ENCODE measurements at places on chromosomes 12 and 14. TPM values are rescaled to one million over a fixed set of nuclear protein-coding genes. Genes with fewer than 3 reads are reported as not detected.

RNASE7 gene
- 0.16 TPM for total RNA-seq

KIF5A gene
- not detected for total RNA-seq

SEC23A gene
- 184 TPM for total RNA-seq

TOX4 gene
- 25.6 TPM for total RNA-seq

PZP gene
- total RNA-seq: not detected

Measured in myocyte (in vitro differentiated cells).